ENCODE measurements at places on chromosomes 7 and 10. TPM values are rescaled to one million over a fixed set of nuclear protein-coding genes. Genes with fewer than 3 reads are reported as not detected.

The AOAH gene
- total RNA-seq: 12.9 TPM

DNA sequence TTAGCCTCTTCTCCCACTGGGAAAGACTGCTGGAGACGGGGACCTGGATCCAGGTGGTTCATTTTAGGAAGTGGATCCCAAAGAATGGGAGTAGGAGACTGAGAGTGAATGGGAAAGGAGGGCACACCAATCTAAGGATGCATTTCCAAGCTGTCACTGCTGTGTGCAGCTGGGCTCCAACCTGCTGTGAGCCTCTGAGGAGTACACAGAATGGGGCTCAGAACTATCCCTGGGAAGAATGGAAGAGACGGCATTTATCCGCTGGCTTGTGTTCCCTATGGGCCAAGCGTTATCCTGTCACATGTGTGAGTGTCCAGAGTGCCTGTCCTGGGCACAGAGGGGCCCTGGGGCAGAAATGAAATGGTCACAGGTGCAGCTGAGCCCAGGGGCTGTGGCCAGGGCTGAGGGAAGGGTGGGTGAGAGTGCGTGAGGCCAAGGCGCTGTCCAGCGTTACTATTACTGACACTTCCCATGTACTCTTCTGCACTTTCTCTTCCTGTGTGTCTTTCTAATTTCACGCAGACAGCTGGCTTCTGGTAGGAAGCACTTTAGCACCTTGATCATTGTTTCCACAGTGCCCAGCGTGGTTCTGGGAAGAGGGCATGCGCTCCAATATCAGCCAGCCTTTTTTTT is 35.4 kb upstream of the PODXL start:
- no peak for DNase-seq

DNA sequence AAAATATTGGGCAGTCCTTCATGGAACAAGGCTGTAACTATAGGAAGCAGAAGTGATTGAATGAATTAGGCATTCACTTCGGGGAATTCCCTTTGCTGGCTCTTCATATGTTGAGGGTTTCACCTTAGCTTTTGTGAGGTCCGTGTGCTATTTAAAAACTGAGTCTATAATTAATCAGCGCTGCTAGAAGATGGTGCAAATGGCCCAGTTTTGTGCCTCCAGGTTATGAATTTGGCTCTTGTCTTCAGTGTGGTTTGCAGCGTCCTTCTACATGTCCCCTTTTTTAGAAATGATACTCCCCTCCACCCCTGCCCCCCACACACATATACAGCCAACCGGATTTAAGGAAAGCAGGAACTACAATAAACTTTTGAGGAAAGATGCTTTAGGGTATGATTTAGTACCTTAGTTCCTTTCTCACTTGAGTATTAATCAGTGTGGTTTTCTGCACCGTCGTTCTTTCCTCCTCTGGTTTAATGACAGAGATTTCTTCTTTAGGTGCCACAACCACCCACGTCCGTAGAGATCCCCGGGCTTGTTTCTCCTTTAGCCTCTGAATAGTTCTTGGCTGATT is 110.6 kb upstream of the SAMD8 start:
- no peak for DNase-seq

DNA sequence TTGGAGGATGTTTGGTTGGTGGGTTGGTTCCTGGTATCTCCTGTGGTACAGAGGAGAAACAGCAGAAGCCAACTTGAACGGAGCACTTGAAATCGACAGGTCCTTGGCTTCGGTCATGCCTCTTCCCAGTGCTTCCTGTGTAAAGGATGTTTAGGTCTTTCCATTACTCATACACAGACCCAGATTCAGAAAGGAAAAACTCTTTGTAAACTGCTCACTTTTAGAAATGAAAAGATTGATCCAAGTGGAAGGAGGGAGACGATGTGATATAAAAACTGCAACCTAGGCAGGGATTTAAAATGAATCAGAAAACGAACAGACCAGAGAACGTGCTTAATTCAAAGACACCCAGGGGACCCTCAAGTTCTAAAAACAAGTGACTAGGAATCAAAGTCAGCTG is 338.4 kb downstream of the GALNT17 start:
- no peak for DNase-seq

DNA sequence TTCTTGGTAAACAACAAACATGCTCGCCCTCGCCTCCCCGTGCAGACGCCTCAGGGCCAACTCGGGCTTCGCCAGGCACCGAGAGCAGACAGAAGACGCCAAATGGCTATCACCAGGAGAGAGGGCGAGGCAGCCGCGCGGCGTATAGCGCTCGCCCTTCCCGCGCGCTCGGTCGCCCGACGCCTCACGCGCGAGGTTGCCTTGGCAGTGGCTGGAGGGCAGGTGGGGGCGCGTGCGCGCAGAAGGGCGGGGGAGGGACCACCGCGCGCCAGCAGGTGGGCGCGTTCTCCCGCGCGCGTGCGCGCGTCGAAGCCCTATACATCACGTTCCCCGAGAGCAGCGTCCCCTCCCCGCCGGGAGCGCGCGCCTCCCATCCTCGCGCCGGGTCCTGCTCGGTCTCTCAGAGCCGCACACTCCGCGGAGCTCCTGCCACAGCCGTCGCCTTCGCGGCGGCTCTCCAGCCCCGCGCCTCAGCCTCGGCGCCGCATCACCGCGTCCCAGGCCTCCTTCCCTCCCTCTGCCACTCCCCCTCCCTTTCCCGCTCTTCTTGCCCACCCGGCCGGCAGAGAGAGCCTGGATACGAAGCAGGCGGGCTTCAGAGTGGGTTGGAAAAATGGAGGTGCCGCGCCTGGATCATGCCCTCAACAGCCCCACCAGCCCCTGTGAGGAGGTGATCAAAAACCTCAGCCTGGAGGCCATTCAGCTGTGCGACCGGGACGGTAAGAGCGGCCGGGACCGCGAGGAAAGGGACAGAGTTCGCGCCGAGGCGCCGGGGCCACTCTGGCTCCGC is at the start of gene PHYHIPL:
Gene PHYHIPL (plus strand): TSS at position 403 of the 790 bp plus-strand sequence. CDS start 211 bp downstream, at position 614.
- peak; percentile 41 for DNase-seq

The ASB15 gene
- total RNA-seq: not detected

GRCh38 chr10:132689721-132690360 is 96.1 kb downstream of the NKX6-2 start:
- DNase-seq: peak; percentile 76

GRCh38 chr10:34868589-34868988 is 53.5 kb upstream of the PARD3 start:
- no peak for DNase-seq

GRCh38 chr10:117461766-117462423 is 80.7 kb upstream of the EMX2 start:
- DNase-seq: peak; percentile 95

- DNase-seq: no peak
These were observed 85.2 kb upstream of the SGCE start for GRCh38 chr7:94741179-94741578.

DNA sequence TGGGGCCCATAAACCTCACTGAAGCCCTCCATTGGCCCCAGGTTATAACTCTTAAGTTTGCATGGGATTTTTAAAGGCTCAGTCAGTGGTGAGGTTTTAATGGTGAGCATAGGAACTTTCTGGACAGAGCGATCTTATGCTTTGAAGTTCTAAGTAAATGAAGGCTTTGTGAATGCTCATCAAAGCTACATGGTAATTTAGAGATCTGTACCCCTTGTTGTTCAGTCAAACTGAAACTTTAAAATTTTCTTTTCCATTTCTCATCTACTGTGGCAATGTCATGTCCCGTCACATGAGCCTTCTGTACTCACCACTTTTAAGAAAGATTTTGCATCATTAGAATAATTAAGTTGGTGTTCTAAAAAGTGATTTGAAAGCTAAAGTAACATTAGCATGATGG is 39.9 kb downstream of the CHN2 start:
- no peak for DNase-seq

The OR2A14 gene
- total RNA-seq: not detected

The AOC1 gene
- not detected for total RNA-seq

- no peak for DNase-seq
These were observed 245.3 kb downstream of the POLR1F start for GRCh38 chr7:19463581-19463980.

DNA sequence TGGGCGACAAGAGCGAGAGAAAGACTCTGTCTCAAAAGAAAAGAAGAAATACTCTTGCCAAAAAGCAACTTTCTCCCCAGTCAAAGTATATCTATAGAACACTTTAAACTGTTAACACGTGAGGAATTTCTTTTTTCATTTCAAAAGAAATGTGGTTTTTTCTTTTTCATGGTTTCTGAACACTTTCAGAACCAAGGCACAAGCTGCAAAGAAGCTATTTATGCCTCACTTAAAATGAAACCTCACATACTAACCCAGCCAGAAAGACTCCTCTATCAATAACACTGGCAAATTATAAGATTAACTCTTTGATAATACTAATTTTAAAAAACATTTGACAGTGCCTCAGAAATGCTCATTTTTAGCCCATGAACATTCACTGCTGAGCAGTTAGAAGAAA is 20.9 kb downstream of the TBX20 start:
- DNase-seq: no peak

DNA sequence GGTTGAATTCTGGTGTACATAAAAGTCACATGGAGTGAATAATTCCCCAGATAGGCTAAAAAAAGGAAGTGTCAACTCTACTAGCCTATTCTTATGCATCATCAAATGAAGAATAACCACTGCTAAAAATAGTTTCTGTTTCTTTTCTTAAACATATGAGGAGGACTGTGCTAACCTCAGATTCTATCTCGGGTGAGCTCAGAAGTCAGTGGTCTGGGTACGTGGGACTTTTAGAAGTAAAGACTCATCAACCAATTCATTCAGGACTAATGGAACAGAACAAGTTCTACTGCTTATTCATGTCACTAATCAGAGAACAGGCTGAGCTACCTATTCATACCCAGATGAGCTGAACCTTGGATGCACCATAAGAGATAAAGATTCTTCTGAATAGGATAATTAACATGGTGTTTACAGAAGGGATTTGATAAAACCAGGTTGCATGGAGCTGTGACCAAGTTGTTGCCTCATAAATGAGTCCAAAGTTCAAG is 9.5 kb upstream of the ASAH2 start:
- DNase-seq: no peak

DNA sequence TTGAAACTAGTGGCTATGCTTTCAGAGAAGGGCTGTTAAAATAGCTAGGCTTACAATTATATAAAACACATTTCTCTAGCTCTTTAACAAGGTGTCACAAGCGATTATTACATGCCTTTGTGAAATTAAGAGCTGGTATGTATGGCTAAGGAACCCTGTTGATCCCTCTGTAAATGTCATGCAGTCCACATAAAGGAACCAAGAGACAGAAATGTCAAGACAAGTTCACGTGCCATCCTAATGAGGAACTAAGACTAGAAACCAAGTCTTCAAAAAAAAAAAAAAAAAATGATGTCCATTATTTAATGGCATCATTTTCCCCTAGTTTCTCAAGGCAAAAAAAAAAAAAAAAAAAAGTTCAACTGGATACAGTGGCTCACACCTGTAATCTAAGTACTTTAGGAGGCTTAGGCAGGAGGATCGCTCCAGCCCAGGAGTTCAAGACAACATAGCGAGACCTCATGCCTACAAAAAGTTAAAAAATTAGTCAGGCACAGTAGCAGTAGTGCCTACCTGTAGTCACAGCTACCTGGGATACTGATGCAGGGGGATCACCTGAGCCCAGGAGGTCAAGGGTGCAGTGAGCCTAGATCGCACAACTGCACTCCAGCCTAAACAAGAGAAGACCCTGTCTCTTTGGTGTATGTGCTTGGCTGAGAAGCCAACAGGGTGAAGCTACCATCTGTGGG is 63.4 kb downstream of the SRPK2 start:
- DNase-seq: no peak

DNA sequence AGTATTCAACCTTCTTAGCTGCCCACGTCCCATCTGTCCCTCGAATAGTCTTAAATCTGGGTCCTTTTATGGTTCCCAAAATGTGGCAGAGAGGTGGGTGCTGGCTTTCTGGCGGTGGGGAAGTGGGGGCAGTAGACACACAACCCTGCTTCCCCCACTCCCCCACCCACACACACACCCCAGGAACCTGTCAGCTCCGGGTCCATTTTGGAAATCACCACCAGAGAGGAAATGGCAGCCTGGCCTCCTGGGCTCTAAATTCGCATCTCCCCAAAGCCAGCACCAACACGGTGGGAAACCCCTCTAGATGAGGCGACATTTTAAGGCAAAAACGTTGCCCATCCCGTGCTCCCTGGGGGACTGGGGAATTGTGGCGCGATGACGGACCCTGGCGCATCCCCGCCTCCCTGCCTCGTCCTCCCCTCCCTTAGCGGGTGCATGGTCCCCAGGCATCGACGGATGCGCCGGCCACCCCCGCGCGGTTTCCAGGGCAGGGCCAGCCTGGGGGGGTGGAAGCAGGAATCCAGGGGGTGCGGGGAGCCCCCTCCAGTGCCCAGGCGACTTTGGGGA is 702 bp downstream of the TMEM130 start:
- peak; percentile 29 for DNase-seq

DNA sequence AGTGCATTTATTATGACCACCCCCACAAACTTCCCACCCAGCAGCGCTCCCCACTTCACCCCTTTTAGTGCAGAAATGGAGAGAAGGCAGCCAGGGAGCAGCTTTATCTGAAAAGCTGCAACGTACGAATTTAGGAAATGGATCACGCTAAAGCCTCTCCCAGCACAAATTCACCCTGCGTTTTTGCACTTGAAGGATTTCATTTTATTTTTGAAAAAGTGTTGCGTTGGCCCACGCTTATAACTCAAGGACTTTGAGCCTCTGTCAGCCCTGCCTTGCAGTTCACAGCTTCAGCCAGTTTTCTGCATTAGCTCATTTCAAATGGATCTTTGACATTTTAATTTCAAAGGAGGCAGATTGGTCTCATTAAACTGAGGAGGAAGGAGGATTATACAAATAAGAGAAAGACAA is 556.1 kb downstream of the KCNMA1 start:
- DNase-seq: no peak

The LGI1 gene
- total RNA-seq: 2.6 TPM

GRCh38 chr7:50315739-50316671 is 11.5 kb downstream of the IKZF1 start:
- no peak for DNase-seq

DNA sequence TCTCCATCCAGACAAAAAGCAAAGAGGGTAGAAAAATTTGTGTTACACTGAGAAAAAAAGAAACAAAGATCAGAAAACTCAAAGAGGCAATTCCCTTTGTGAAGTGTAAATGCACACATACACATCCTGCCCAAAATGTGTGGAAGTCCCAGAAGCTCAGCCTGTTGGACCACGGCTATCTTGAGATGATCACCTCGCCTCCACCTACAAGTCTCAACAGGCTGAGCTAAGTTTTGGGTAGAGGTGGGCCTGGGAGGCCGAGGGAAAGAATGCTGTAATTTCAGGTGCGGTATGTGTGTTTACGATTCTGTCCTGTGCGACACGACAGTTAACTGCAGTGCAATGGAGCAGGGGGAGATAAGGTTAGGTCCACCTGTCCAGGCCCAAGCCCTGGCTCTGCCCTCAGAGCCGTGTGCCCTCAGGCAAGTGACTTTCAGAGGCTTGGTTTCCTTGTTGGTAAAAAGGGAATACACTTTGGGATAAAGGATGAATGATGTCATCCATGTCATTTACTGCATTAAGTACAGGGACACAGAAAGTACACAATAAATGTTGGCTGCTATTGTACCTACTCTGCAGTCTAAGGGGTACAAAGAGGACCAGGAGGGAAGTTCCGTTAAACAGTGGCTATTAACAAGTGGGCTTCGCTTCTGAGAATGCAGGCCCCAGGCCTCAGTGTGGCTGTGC is 67.3 kb downstream of the AFAP1L2 start:
- no peak for DNase-seq

- DNase-seq: no peak
These were observed 78.9 kb downstream of the VOPP1 start for GRCh38 chr7:55493408-55493807.
